NCI-H1105 (cell line): ENCODE measurements at places on chromosomes 4 and X.

DNA sequence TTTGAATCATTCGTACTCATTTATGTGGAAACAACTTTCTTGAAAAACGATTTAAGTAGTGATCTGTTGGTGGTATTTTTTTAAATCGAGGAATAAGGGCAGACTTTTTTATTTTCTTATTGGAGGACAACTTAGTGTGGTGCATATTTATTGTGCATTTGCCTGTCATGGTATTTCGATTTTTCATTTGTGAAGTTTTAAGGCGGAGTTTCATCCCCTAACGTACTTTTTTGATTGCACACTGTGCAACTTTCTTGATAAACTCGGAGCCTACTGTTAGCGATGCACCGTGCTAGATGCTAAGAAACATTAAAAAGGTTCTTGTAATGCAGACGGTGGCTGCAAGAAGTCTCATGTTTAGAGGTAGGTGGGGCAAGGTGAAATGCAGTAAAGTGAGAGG, 1.4 kb downstream of the ZFX start:
- DNase-seq: no peak

- no peak for DNase-seq
These were observed 41.0 kb upstream of the UGT2B17 start for GRCh38 chr4:68617003-68617698.

GRCh38 chrX:49760290-49760890, 64.6 kb upstream of the PAGE1 start:
- DNase-seq: no peak

DNA sequence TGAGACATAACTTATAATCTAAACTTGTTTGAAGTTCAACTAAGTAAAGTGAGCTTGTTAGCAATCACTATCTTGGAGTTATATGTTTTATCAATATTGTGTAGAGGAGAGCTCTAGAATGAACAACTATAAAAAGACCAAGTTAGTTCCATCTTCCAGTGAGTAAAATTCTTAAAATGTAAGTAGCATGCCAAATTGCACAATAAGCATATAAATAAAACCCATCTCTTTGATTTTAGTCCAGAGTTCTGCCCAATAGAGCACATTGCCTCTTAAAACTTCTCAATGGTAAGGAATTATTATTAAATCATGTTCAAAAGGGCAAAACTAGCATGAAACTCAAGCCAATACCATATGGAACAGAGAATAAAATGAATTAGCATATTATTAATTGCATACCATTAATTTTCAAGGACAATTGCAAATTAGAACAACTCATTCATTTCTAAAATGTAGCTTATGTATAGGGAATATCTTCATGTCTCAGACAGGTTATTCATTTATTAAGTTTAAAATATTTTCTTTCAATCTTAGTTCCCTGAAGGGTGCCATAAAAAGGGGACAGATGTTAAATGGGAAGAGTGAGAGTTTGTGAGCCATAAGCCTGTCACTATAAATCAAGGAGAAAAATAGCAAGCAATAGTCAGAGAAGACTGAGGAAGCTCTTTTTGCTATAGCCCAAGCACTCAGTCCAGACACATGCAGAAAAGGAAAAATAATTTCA, 507.6 kb downstream of the CENPC start:
- DNase-seq: no peak

- peak; percentile 2 for DNase-seq
These were observed 27.1 kb downstream of the CFAP299 start for GRCh38 chr4:80362578-80363181.

DNA sequence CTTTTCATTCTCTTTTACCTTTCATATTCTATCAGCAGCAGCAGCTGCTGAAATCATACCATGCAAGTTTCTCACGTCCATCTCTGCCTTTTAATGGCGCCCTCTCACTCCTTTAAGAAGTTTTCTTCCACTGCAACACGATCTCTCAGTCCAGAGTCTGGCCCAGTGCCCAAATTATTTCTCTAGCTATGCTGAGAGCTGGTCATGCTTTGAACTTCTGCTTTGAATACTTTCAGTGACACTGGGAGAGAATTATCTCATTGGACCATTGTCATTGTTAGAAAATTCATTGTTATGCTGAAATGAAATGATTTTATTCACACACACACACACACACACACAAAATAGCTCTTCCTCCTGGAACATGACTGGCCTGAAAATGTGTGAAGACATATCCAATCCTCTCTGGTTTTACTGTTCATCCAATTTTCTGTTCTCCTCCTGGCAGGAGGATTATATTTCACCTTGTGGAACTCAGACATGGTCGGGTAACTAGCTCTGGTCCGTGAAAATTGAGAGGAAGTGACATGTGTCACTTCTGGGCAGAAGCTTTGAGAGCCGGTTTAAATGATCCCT, 1.3 kb upstream of the PDHA1 start:
- no peak for DNase-seq

GRCh38 chrX:133840415-133840814, 145.0 kb downstream of the GPC3 start:
- no peak for DNase-seq

DNA sequence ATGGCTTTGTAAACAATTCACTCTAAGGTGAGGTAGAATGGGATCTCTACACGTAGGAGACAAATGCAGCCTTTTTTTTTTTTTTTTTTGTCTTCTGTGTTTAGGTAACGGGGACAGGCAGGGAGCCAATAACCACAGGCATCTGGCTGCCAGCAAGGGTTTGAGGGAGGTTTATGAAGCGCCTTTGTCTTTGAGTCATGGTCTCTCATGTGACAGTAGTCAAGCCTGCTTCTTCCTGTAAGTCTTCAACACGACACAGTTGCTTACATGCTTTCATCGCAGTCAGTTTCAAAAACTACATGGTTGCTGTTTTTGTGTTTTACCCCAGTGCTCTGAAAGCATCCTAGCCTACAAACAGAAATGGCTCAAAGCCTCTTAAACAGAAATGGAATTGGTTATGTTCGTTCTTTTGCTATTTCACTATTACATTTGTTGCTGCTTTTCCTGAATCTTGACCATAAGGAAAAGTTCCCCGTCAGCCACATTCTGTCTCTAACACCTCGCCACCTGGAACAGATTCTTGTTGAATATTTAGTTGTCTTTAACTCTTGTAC, 127.8 kb upstream of the METTL14 start:
- peak; percentile 52 for DNase-seq

DNA sequence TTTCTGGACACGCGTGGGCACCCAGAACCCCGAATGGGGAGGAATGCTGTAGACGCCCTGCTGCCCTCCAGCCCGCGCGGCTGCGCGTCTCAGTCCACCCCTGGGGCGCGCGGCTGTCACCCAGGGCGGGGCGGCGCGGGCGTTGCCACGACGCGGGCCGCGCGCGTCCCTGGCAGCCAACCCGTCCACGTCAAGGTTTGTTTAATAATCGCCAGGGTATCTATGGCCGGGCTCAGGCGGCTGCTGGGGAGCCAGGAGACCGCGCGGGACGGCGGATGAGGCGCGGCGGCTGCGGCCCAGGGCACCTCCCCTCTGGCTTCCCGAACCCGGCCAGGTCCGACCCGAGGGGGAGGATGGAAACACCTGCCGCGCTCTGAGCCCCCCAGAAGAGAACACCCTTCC, at the start of gene SPATA18:
Gene SPATA18, plus strand, starts transcription at position 92 of the 402 bp plus-strand sequence. CDS start 401 bp downstream, outside the sequence.
- DNase-seq: no peak

- no peak for DNase-seq
These were observed 51.0 kb upstream of the RASGEF1B start for GRCh38 chr4:81522711-81523110.

DNA sequence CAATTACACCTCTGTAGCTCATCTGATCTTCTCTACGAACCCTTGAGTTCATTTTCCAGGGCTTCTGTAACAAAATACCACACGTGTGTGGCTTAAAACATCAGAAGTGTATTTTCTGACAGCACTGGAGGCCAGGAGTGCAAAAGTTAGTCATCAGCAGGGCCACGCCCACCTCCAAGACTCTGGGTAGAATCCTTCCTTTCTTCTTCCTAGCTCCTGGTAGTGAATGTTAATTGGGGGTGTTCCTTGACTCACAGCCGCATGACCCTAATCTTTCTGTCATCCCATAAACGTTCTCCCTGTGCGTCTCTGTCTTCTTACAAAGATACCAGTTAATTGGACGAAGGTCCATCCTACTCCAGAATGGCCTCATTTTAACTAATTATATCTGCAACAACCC, 115.0 kb downstream of the TRIML1 start:
- no peak for DNase-seq

DNA sequence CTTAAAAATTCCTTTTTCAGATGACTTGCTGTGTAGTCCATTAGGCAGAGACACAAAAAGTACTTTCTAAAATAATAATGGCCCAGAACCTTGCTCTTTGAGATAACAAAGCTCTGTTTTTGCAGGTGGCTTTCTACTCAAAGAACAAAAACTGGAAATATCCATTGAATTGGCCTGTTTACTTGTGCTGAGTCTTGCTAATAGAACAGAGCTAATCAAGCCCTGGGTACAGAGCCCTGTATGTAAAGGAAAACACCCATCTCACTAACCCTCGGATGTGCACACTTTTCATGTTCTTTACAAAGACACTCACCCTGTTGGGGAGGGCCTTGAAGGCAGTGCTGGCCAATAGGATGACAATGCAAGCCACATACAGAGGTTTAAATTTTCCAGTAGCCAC, 27.0 kb upstream of the LNX1 start:
- DNase-seq: no peak
